ENCODE measurements at places on chromosomes 1 and 21.

- no peak for DNase-seq
Measured at GRCh38 chr21:43868461-43868860, 3.4 kb downstream of the AGPAT3 start.

- no peak for DNase-seq
Measured at GRCh38 chr1:233477359-233477758, 136.5 kb upstream of the KCNK1 start.

DNA sequence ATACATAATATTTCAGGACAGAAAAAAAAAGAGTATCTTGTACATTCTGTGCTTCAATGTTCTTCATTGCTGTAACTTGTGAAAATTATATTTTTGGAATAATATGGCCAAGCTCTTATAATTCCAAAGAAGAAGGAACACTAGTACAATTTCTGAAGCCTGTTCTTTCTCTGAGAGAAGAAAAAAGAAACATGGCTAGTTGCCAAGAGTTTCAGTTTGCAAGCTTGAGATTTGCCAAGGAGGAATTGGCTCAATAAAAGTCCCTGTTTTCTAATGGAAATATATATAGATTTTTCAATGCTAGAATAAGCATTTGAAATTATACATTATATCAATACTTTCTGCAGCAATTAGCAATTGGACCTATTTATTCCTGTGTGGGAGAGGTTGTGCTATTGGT is 285.2 kb upstream of the NEGR1 start:
- DNase-seq, result no peak

GRCh38 chr1:229835226-229835625 is 209.2 kb downstream of the URB2 start:
- DNase-seq, result no peak

- no peak for DNase-seq
Measured at GRCh38 chr1:34511802-34512201, 243.0 kb upstream of the GJB5 start.
